ENCODE measurements at places on chromosomes 7 and 10. TPM values are rescaled to one million over a fixed set of nuclear protein-coding genes. Genes with fewer than 3 reads are reported as not detected.

DNA sequence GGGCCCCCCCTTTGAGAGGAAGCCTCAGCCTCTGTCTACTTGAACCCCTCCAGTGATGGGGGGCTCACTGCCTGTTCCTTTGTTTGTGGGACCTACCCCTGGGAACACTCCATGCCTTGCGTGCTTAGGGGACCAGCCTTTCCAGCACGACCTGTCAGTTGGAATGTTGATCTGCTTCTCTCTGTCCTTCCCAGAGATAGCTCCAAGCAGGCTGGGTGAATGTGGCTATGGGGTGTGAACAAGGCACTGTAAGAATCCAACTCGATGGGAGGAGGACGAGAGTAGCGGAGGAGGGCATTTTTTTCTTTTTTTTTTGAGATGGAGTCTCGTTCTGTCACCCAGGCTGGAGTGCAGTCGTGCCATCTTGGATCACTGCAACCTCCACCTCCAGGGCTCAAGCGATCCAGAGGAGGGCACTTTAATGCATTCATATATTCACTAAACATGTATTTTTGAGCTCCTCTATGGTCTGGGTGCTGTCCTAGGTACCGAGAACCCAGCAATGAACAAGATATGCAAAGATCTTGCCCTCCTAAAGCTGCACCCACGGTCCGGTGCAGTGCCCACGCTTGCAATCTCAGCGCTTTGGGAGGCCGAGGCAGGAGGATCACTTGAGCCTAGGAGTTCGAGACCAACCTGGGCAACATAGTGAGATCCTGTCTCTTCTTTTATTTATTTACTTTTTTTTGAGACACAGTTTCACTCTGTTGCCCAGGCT lies 8.5 kb downstream of the CLIP2 start:
- H3K4me1 ChIP-seq: no peaks in the 10 kb centered on the region
- no peaks in the 10 kb centered on the region for H3K27me3 ChIP-seq
- no peak overlapping the region for H3K27ac ChIP-seq
- no peaks in the 10 kb centered on the region for H3K36me3 ChIP-seq
- no peak overlapping the region for H3K4me3 ChIP-seq

DNA sequence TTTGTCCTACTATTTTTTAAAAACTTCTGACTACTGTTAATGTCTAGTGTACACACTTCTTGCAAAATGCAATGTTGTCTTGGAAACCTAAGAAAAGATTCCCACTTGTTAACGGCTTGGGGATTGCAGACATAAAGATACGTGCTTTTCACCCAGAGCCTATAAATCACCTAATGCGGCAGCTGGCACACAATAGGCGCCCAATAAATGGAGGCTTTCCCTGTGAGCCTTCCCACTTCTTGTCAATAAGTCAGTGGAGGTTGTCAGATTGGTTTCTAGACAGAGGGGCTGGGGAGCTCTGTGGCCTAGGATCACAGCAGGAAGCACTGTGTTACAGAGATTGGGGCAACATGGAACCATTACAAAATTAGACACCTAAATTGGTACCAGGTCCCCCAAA lies 74.7 kb downstream of the VSTM4 start:
- DNase-seq: no peak
- H3K4me3 ChIP-seq: no peak overlapping the region
- no peaks in the 10 kb centered on the region for H3K36me3 ChIP-seq
- no peaks in the 10 kb centered on the region for H3K4me1 ChIP-seq

GRCh38 chr10:114397651-114398145 lies 6.6 kb downstream of the AFAP1L2 start:
- no peak for DNase-seq
- no peak overlapping the region for H3K27ac ChIP-seq
- H3K27me3 ChIP-seq: peaks cover 68% of the 10 kb centered on the region
- no peak overlapping the region for H3K4me3 ChIP-seq
- peaks cover 11% of the 10 kb centered on the region for H3K4me1 ChIP-seq

DNA sequence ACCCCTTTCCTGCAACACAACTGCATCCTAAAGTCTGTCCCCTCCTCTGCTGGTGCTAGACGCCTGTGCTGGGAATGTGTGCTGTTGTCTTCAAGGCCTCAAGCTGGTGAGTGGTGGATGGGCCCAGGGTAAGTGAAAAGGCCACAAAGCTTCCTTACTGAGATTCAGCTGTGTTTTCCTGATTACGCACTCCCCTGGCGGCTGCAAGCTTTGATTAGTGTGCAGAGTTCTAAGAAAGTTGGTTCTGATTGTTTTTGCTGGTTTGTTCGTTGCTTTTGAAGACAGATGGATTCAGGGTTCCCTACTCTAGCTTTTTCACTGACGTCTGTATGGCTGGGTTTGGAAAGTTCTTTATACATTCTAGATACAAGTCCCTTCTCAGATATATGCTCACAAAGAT lies 11.9 kb upstream of the FOXL3 start:
- no peak overlapping the region for H3K4me3 ChIP-seq
- peaks cover 14% of the 10 kb centered on the region for H3K27me3 ChIP-seq
- H3K27ac ChIP-seq: no peak overlapping the region
- H3K4me1 ChIP-seq: no peaks in the 10 kb centered on the region

ELAPOR2 gene
- total RNA-seq: 1.6 TPM

C7orf33 gene
- total RNA-seq: not detected

PNLIP gene
- total RNA-seq: not detected

CNTNAP2 gene
- total RNA-seq: 0.22 TPM

All from activated naive CD8-positive, alpha-beta T cell treated with anti-CD3 and anti-CD28 coated beads for 36 hours (primary cell).